ENCODE measurements at places on chromosomes 5 and 9.

DNA sequence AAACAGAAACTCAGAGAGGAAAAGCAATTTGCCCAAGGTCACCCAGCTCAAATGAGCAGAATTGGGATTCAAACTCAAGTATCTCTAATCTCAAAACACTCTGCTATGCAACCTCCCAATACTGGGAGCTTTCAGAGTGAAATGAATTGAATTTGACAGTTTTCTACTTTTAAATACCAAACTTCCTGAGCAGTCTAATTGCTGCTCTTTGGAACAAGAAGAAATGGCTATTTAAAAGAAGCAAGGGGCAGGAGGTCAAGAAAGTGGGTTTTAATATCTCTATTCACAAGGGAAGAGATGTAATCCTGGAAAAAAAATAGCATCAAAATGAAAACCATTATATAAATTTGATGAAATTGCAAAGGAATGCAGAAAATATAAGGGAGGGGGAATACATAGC, 142.6 kb downstream of the INSYN2B start:
- DNase-seq: no peak

DNA sequence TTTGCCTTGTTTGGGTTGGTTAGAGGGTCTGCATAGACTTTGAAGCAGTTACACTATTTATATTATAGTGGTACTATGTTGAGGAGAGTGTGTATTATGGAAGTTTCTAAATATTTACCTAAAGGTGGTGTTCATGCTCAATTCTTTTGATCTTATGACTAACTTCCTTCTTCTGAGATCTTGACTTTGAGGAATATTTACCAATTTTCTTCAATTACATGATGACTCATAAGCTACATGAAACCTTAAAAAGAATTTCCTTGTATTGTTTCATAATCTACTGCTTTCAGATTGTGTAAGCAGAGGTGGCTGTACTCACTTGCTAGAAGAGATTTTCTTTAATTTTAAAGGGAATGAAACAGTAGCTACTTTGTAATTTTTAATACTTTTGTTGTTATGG, 276.1 kb downstream of the TAF11L14 start:
- no peak for DNase-seq

GRCh38 chr5:14447958-14448911, 133.4 kb upstream of the OTULINL start:
- peak; percentile 89 for DNase-seq

DNA sequence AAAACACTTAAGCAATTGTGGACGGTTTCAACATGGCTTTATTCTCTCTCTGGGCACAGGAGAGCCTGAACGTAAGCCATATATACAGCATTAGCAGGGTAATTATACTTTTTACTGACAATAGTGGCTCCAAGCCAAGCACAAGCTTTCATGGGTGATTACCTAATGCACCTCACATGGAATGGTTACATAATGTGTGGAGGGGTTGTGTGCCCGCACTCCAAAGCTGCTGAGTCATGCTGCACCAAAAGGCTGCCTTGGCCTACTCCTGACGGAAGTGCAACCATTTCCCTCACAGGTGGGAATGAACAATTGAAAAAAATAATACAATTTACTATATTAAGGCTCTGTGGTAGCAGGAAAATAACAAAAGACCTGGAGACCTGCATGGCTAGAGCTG, 86.5 kb upstream of the ATP10B start:
- peak; percentile 16 for DNase-seq

DNA sequence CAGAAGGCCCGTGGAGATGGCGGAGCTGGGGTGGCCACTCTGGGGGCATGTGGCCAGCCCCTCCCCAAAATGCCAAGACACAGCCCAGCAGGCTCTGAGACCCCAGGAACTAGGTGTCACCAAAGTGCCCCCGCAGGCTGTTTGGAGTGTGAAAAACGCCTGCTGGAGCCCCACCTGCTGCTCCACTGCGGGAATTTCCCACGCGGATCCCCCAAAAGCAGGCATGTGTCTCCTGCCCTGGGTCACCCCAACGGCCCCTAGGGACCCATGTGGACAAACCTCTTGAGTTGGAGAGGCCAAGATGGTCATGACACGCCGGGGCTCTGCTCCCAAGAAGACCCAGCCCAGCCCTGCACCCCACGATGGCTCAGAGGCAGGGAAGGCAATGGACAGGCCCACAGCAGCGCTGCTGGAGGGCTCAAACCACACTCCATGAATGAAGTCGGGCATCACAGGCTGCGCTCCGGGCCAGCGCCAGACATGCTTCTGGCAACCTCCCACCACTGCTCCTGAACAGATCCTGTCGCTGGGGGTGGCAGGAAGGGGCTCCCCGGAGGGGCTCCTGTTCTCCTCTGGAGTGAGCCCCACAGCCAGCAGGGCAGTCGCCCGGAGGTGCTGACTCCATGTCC, 15.3 kb downstream of the NOTCH1 start:
- no peak for DNase-seq

DNA sequence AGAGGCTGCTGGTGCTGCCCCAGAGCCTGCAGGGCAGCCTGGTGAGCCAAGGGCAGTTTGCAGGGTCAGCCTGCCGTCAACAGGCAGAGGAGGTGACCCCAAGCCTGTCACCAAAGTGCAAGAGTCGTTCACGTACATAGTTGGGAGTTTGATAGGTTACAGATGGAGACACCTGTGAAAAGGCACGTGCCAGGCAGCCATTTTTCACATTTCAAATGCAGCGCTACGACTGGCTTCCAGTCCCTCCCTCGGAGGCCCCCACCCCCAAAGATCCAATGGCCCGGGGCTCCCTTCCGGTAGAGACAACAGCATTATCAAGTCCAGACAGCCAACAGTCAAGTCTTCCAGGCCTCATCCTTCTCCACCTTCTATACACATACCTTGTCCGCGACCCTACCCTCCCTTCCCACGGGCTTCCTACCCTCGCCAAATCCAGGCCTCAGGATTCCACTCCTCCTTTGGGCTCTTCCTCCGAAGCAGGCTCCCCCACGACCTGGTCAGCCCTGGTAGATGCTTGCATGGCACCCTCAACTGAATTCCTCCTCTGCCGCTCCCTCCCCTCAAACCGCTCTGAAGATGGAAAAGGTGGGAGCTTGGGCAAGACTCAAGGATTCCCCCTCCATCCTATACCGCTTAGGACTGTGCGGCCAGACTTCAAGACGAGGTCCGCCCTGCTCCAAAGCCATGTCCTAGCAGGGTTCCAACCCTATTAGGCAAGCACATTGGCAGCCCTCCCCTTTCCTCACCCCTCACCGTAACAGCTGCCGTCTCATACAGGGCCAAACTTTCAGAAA, 13.2 kb downstream of the HNRNPH1 start:
- no peak for DNase-seq

DNA sequence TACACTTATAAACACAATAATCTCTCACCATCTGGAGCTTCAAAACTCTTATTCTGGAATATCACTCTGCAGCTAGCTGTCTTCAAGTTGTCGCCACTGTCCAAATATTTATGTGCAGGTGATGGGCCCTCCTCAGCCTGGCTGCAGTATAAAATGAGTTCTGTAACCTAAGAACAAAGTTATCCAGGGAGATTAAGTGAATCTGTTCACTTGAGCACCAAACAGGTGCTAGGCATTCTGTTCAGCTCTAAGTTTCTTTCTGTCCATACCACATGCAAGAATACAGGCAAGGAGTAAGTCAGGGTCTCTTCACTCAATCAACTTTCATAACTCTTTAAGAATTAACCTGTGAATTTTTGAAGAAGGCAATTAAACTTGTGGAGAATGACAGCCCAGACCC, 344.1 kb downstream of the PLK2 start:
- no peak for DNase-seq

- no peak for DNase-seq
Observed at GRCh38 chr9:114096041-114096511, 3.0 kb downstream of the KIF12 start.

GRCh38 chr5:141683596-141684141, 1.6 kb upstream of the ARAP3 start:
- no peak for DNase-seq

DNA sequence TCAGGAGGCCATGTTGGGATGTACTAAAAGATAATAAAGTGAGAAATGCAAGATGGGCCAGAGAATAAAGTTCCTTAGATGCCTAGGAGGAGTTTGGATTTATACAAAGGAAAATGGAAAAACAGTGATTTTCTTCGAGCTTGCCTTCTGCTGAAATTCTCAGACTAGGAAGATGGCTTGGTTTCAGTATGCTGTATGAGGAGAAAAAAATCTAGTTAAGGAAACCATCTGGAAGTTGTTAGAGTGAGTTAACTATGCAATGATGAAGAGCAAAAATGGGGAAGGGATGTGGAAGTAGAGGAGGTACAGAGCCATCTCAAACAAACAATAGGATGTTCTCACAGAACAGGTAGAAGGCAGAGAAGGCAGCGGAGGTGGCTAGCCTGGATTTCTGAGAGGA, 162.9 kb upstream of the FTMT start:
- no peak for DNase-seq

GRCh38 chr5:78811866-78812265, 163.3 kb upstream of the LHFPL2 start:
- DNase-seq: no peak

DNA sequence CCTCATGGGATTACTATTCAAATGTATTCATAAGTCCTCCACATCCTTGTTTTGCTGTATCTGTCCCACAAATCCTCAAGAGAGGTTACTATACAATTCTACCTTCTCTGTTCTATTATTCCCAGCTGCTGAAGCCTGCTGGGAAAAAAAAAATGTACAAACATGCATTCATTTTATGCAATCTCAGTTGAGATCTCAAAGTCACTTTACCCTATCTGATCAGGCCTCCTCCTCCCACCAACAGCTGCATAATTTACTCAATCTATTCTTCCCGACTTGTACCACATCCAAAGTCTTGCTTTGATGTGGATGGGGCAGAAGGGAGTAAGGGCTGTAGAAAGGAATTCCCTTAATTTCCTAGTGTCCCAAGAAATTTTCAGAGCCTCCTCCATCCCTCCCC, 28.6 kb downstream of the PSIP1 start:
- peak; percentile 12 for DNase-seq

DNA sequence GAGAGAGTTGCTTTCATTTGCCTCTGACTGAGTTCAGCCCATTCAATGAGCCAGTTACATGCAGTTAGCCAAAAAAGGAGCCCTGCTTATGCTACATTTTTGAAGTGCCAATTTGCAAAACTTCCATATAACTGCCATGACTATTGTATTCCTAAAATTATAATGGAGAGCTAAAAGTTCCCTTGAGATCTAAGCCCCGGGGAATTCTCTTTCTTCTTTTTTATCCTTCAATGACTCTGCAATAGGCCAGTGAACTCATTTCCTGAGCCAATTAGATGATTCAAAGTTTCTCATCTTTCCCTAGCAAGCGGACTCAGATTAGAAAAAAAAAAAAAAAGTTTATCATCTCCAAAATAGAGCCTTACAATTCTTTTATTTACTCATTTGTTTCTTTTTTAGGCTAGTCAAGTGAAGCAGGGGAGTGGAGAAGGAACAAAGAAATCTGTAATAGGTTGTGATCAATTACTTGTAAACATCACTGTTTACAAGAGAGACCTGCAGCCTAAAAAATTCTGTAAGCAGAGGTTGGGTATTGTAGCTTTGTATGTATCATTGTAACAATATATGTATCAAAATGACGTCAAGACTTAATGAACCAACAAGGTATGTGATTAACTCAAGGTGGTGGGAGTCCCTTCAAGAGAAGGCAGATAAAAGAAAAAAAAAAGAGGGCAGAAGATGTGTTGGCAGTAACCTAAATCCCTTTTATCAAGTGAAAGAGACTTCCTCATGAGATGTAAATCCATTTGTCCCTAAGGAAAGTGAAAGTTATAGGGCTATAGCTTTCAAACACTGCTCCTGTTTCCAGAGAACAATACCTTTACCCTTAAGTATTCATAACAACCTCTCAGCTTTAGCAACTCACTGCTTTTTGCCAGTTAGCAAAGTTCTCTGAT, 48.7 kb upstream of the HOMER1 start:
- DNase-seq: peak; percentile 42

- no peak for DNase-seq
Observed at GRCh38 chr9:91023741-91024140, 222.1 kb downstream of the SYK start.

GRCh38 chr9:136328011-136328621, 777 bp downstream of the GPSM1 start:
- DNase-seq: no peak

GRCh38 chr5:30343707-30344106, 849.8 kb upstream of the CDH6 start:
- no peak for DNase-seq

- DNase-seq: no peak
Observed at GRCh38 chr9:125755340-125755739, 8.2 kb downstream of the PBX3 start.

GRCh38 chr5:152622628-152623027, 217.5 kb upstream of the NMUR2 start:
- DNase-seq: no peak

DNA sequence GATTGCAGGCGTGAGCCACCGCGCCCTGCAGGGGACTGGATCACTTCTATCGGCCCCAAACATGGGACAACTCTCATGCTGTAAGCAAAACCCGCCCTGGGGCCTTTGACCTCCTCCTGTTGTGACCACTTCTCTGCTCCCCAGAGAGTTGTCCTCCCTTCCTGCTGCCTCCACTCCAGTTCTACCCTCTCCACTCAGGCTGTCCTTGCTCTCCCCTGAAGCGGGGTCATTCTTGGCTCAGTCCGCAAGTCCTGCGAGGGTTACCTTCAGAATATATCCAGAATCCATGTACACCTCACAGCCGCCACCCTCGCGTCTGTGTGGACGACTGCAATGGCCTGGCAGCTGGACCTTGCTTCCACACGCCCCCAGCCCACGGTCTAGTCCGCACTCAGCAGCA, 273.7 kb downstream of the PBX3 start:
- DNase-seq: no peak

- no peak for DNase-seq
Observed at GRCh38 chr5:143019157-143019556, 249.0 kb downstream of the ARHGAP26 start.

DNA sequence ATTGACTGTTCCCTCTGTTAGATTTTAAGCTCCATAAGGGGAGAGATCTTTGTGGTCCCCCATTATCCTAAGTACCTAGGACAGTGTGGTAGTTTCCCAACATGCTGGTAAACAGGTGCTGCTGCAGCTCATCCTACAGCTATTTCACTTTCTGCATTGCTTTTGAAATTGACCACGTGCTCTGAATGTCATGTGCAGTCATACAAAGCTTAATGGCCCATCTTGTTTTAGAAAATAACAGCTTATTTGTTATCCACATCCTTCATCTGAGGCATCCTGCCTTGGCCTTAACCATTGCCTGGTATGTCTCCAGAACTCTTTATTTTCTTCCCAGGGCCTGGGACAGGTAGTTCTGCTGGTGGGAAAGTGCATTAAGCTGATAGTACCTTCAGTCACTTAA, 14.7 kb downstream of the PIK3R1 start:
- DNase-seq: no peak

- DNase-seq: no peak
Observed at GRCh38 chr5:177445917-177446199, 756 bp upstream of the PRR7 start.

- peak; percentile 67 for DNase-seq
Observed at GRCh38 chr9:134778841-134779411, 101.7 kb upstream of the FCN2 start.
